ENCODE measurements at places on chromosomes 6 and 20.

- no peak for DNase-seq
Measured at GRCh38 chr20:53565254-53565653, 28.4 kb downstream of the ZNF217 start.

- DNase-seq: no peak
Measured at GRCh38 chr6:156857573-156857972, 80.4 kb downstream of the ARID1B start.

DNA sequence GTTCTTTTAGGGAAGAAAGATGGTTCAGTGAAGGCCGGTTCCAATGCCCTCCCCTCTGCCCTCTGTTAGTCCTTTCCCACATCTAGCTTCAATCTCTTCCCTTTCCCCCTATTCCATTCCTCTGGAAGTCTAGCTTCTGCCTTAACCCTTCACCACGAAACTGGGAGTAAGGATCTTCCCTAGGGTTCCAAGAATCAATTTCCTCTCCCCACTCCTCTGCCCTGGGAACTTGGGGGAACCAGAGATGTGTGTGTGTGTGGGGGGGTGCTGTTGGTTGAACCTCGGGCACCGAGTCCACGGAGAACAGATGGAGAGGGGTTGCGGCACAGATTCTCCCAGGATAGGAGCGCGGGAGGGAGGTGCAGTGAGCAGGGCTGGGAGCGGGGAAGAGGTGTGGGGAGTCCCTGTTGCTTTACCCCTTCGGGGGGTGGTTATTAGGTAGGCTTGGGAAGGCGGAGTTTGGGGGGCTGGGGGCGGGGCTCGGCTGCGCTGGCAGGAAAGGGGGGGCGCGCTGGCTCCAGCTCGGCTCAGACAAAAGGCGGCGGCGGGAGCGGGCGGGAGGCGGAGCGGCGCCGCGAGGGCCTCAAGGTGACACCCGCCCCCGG is at the start of gene TMEM151B:
Gene TMEM151B, plus strand, starts transcription at position 530 of the 605 bp plus-strand sequence. CDS start 293 bp downstream, outside the sequence.
- no peak for DNase-seq

GRCh38 chr6:110400208-110400607 is 15.2 kb downstream of the DDO start:
- no peak for DNase-seq

GRCh38 chr20:7966176-7966575 is 25.9 kb upstream of the HAO1 start:
- no peak for DNase-seq

DNA sequence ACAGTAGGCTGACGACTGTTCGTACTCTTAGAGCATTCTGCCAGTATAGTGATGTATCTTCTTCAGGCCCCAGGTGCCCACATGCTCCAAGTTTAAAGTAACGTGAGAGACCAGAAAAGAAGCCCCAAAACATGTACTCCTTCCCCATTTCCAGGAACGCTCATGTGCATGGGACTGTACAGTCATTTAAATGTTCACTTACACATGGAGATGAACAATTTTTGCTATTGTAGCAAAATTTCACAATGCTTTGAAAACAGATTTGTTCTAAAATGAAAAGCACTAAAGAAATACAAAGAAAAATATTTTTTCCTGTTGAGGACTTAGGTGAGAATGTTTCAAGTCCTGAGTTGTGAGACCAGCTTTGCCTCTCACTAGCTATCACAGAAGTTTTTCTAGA is 269.3 kb upstream of the PRDM1 start:
- DNase-seq: no peak

- DNase-seq: no peak
Measured at GRCh38 chr6:141437685-141438084, 695.0 kb upstream of the GJE1 start.

GRCh38 chr20:30489614-30490003 is 767.9 kb upstream of the DEFB115 start:
- DNase-seq: no peak

- no peak for DNase-seq
Measured at GRCh38 chr6:128167552-128167951, 266.7 kb upstream of the THEMIS start.

All from brain pericyte (primary cell).